Stimulated activated CD4-positive, alpha-beta T cell treated with anti-CD3 and anti-CD28 coated beads, Interleukin-15, amount 100 ng/mL, for 1 hour (primary cell): ENCODE measurements at places on chromosomes 1 and 21.
A peak's percentile ranks its signal among the peaks of the same experiment; 100 is the strongest.

GRCh38 chr21:38816400-38816977, 10.8 kb downstream of the ETS2 start:
- DNase-seq = no peak

DNA sequence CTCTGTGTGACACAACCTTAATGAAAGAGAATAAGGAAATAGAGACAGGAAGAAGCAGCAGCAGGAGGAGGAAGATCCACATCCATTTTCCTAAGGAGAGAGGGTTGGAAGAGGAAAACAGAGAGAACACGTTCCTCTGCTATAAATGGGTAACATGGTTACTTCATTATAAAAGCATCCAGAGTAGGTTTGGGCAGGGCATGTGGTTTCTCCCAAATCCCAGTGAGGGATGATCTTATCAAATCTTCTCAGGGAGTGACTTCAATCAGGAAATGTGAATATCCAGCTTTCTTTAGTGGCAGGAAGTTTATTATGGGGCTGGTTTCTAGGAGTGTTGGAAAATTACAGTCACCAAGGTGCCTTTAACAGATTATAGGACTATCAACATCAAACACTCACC, 11.1 kb downstream of the CYP2J2 start:
- DNase-seq = no peak

GRCh38 chr1:190373705-190374336, 103.8 kb downstream of the BRINP3 start:
- no peak for DNase-seq

DNA sequence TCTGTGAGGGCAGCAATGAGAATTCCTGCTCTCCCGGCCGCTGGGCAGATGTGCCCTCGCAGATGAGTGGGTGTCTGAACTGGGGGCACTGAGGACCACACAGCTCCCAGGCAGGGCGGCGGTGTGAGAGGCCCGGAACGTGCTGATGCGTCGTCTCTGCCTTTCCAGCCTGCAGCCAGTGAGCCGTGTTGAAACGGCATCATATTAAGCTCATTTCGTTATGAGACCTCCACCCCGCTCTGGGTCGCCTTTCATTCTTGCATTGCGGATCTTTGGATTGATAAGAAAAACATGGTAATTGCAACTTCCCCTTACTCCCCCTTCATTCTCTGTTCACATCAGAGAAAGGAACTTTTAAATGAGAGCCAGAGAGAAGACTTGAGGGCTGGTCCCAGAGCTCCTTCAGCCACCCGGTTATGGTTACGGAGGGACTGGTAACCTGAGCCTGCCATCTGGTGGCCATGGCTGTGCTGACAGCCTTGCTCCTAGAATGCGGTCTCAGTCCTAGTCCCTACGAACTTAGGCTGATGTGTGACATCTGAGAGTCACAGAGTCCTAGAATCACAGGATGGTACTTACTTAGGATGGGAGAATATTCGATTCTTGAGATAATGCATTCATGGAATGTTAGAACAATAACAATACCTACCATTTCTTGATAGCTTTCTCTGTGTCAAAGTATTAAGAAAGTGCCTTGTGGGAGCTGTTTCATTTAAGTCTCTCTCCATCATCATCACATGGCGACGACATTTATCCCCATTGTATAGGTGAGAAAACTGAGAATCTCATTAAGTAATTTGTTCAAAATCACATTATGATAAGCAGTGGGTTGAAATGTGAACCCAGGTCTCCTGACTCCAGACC, 271.0 kb downstream of the TRABD2B start:
- peak; percentile 49 for DNase-seq

- DNase-seq = no peak
These were observed 8.3 kb upstream of the CR1 start for GRCh38 chr1:207487636-207488035.

GRCh38 chr21:45164124-45164511, 89.7 kb downstream of the ADARB1 start:
- no peak for DNase-seq

GRCh38 chr1:38600905-38601304, 258.7 kb downstream of the RRAGC start:
- no peak for DNase-seq

GRCh38 chr1:61572046-61572445, 152.9 kb downstream of the TM2D1 start:
- no peak for DNase-seq

DNA sequence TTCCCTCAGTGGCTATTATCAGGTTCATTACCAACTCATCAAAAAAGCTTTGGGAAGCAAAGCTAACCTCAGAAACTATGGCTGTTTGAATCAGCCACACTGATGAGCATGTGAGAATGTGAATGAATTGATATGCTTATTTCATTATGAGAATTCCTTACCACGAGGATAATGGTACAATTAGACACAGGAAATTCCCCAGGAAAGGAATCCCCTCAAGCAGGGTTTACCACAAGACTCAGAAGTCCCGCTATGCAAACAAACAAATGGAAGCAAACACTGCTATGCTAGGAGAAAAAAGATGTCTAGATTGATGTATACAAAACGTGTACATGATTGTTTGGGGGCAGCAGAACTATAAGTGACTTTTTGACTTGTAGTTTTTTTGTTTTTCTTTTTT, 205.0 kb downstream of the HMCN1 start:
- no peak for DNase-seq

GRCh38 chr1:154264454-154264853, 8.0 kb upstream of the HAX1 start:
- no peak for DNase-seq

GRCh38 chr1:164688791-164689190, 129.8 kb downstream of the PBX1 start:
- no peak for DNase-seq

- no peak for DNase-seq
These were observed 2.3 kb upstream of the GADD45A start for GRCh38 chr1:67682659-67683197.

DNA sequence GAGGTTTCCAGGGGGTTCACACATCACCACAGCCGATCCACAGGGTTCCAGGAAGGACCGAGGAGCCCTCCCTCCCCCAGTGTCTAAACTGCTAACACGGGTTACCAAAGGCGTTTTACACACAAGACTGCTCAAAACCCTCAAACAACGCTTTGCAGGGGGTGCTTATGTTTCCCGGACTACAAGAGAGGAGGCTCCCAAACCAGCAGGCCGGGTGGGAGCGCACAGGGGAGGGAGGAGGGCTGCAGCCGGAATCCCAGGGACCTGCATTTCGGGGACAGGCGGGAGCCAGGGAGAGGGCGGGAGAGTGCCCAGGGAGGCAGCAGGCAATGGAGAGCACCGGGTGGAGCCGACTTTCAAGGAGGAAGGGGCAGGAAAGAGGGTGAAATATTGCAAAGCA, 50.8 kb downstream of the ACBD3 start:
- DNase-seq = no peak

DNA sequence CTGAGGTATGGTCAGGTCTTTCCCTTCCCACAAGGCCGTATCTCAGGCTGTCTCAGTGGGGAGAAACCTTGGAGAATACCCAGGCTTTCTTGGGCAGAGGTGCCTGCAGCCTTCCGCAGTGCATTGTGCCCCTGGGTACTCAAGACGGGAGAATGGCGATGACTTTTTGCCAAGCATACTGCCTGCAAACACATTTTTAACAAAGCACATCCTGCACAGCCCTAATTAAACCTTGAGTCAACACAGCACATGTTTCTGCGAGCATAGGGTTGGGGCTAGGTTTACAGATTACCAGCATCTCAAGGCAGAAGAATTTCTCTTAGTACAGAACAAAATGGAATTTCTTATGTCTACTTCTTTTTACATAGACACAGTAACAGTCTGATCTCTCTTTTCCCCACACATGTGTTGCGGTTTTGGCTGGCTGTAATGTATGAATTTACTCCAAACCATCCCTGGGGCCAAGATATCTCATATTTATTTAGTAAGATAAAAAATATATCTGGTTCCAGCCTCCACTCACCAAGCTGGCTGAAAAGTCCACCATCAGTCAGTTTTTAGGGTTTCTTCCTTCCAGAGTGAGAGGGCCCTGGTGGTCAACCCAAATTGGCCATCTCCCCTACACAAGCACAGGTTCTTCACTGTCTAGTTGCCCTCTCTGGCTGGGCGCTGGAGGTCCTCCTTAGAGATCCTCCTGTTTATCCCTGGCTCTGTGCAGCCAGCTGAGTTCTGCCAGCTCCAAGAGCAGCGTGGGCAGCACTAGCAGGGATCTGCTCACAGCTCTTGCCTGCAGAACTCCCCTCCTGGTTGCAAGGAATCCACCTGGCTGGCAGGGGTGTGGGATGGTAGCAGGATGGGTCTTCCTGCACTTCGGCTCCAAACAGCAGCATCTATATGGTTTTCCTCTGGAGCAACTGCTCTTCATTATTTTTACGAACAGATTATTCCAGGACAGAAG, 2.6 kb downstream of the FAAH start:
- no peak for DNase-seq

GRCh38 chr1:219507437-219507836, 105.5 kb downstream of the ZC3H11B start:
- no peak for DNase-seq

GRCh38 chr1:99740141-99740540, 26.3 kb downstream of the FRRS1 start:
- no peak for DNase-seq

- no peak for DNase-seq
These were observed 90.0 kb downstream of the MACF1 start for GRCh38 chr1:39294531-39294930.

DNA sequence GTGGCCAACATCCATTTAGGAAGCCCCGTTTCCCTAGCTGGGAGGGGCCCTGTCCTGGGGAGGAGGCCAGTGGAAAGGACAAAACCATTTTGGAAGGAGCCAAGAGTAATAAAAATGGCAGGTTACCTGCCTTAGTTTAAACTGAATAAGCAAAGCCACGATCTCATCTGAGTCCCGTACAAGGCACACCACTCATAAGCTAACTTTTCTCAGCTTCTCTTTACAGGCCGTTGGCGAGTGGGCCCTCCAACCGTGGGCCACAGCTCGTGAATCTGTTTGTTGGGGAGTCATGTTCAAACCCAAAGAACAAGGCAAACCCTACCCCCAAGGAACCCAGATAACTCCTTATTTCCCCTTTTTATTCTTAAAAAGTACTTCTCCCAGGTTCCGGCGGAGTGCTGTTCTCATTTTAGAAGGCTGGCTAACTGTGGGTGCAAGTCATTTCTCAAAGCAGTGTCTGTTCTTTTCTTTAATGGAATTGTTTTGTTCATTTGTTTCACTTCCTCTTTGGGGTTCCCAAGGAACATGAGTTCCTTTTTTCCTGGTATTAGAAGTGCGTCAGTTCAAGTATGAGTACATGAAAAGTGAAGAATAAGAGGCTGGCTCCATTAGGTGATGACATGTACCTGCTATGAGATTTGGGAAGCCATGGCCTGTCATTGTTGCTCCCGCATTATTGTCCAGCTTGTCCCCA, 89.0 kb downstream of the PSMG1 start:
- DNase-seq = no peak

DNA sequence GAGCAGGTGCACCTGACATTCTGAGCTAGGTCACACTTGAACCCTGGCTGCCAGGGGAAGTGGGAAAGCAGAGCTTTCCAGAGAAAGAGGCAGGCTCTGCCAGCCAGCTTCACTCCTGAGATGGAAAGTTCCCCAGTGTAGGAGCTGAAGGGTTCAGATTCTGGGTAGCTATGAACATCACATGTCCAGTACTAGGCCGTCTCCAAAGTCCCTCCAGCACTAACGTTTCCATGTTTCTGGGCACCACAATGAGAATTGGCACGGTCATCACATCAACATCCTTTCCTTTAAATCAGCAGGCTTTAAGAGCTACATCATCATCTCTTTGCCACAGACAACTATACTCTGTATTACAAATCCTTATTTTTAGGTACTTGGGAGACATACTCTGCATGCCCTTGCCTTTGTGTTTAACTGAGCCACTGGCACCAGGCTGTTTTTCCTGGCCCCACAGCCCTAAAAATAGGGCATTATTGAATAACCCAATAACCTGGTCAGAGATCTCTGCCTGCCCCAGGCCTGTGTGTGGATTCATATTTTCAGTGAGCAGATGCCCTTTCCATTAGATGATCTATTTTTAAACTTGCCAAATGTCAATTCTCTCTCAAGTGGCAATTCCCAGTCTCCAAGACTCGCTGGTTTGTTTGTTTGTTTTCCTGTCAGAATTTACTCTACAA, 35.4 kb upstream of the USP24 start:
- no peak for DNase-seq

DNA sequence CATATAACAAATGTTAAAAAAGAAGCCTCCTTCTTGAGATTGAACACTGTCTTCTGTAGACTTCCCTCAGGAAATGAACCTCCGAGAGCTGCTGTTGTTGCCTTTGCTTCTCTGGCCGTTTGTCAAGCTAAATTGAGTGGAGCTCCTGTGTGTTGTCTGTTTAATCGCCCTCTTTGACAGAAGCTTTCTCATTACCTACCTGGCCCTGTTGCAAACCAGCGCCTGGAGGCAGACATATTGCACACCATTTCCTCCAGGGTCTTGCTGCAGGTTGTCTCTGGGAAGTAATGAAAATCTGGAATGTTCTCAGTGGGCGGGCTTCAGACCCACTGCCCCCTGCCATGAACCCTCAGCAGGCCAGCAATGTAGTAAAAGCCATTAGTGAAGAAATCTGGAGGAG, 83.3 kb downstream of the GABPA start:
- DNase-seq = no peak

DNA sequence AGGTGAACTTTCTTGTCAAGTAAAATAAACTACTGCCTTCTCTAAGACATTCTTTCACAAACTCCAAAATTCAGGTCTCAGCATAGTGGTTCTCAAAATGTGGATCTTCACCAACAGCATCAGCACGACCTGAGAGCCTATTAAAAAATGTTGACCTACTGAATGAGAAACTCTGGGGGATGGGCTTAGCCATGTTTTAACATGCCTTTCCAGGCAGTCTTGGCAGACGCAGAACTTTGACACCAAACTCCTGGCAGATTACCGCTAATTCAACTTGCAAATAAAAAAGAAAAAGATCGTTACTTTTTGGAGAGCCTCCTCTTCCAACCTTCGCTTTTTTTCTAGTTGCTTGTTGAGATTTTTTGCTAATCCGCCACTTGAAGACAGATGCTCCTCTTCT, 35.1 kb downstream of the ARHGAP29 start:
- DNase-seq = no peak
